ENCODE measurements at places on chromosomes 3 and 15. TPM values are rescaled to one million over a fixed set of nuclear protein-coding genes. Genes with fewer than 3 reads are reported as not detected.

Gene IL17RE
- total RNA-seq, result 1.8 TPM

Gene MEGF11
- total RNA-seq, result not detected

Gene SCAANT1
- total RNA-seq, result not detected

Gene PRR20G
- total RNA-seq, result not detected

Gene LYSMD4
- total RNA-seq, result 7.6 TPM

Gene KLHL40
- not detected for total RNA-seq

Gene STRA6
- total RNA-seq, result not detected

Gene TM4SF18
- total RNA-seq, result not detected

Gene C3orf49
- total RNA-seq, result not detected

Gene POPDC2
- 2.3 TPM for total RNA-seq

Gene ARHGAP11A
- 122 TPM for total RNA-seq

Gene TJP1
- not detected for total RNA-seq

Gene SH3GL3
- total RNA-seq, result not detected

Gene ASB14
- total RNA-seq, result not detected

Gene ILDR1
- total RNA-seq, result 0.26 TPM

Gene CORO2B
- total RNA-seq, result 0.19 TPM

Gene KLF15
- total RNA-seq, result 0.46 TPM

Gene CAPN3
- total RNA-seq, result 2.2 TPM

Gene PCSK6
- 0.58 TPM for total RNA-seq

Gene PIGX
- 49.2 TPM for total RNA-seq

Gene PPP4R2
- total RNA-seq, result 107 TPM

Gene RARB
- not detected for total RNA-seq

Gene FBN1
- 0.52 TPM for total RNA-seq

Gene GOLGA6L9
- 1.8 TPM for total RNA-seq

Gene WDR53
- 24.1 TPM for total RNA-seq

Gene PPM1M
- total RNA-seq, result 111 TPM

Gene PIGZ
- 0.71 TPM for total RNA-seq
